SW 1271 (cell line): ENCODE measurements at places on chromosomes 3 and 15.

- DNase-seq = no peak
These were observed 61.2 kb downstream of the ITGA11 start for GRCh38 chr15:68370768-68371151.

- DNase-seq = no peak
These were observed 64.3 kb upstream of the PLCL2 start for GRCh38 chr3:16820485-16820884.

GRCh38 chr3:111763001-111763471 lies 96.0 kb upstream of the PHLDB2 start:
- DNase-seq = no peak

DNA sequence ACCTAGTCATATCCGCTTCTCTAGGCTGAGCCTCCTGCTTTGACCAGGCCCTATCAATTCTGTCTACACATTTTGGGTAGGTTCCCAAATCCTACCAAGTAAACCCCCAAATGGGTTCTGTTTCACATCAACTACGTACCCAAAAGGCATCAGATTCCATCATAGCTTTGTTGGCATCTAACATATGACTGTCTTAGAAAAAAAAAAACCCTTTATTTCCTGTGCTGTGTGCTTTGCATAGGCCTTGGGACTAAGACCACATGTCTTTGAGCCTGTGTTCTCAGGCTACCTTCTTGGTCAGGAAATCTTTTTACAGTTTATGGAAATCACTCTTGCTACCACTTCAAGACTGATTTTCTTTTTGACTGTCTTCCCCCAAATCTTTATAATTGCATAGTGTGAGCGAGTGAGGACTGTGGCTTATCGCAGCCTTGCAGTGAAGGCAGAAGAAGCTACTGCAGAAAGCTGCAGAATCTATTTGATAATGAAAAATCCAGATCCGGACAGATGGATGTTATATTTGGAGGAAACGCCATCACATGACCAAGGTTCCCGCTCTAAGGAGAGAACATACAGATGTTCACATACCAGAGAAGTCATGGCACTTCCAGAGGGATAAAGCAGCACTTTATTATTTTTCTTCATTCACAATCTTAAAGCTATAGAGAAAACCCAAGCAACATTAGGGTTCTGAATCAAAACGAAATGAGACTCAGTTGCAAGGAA lies 111.2 kb downstream of the EOMES start:
- no peak for DNase-seq

- DNase-seq = no peak
These were observed 25.1 kb downstream of the C3orf18 start for GRCh38 chr3:50542177-50543034.

DNA sequence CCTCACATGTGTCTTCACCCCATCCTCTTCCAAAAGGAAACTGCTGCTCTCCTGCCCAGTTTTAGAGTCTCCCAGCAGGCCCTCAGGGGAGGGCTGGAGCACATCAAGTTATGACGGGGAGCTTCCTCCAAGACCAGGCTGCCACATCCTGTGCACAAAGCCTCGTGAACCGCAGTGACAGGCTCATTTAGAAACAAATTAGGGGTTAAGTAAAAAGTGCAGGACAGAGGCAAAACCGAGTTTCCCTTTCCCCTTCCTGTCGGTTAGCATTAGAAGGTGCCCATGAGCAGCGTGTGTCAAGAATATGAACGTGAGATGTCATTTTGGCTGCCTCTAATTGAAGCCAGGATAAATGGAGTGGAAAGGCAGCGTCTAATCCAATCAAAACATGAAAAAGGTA lies 199.7 kb downstream of the ARRDC4 start:
- DNase-seq = no peak

GRCh38 chr3:193240436-193240849 lies 579 bp upstream of the PLAAT1 start:
- DNase-seq = no peak

DNA sequence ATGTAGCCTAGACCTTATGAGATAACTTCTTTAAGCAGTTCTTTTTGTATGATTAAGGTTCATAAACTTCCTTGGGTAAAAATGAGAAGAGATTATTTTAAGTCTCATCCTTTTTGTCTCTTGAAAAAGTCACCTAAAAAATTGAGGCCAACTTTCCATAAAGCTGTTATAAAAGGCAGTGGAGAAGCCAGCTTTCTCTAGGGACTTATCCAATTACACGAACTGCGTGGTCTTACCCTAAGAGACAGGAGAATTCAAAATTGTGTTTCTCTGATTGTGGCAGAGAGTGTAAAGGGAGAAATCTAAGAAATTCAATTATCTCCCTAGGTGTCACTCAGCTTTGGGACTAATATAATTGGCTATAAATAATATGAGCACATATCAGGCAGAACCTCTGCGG lies 262.0 kb downstream of the SHOX2 start:
- DNase-seq = no peak

DNA sequence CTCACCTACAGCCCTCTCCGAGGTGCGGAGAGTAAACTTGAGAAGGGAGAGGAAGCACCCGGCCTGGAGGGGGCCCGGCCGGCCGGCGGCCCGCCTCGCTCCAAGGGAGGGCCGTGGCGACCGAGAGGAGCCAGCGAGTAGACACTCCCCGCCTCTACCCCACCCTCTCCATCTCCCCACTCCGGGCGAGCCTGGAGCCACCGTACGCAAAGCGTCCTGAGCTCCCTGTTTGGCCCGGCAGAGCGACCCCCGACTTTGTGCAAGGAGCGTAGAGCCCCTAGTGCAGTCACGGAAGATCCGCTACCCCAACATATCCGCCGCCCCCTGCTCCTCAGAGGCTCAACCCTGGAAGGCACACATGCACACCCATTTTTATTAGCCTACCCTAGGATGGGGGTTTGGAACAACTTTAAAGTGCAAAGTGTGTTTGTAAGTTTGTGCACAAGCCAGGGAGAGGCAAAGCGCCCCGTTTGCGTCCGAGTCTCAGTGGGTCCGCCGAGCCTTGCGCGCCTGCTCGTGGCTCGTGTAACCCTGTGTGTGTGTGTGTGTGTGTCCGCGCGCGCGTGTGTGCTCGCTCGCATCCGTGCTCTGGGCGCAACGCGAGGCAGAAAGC lies 508 bp upstream of the SMAD6 start:
- DNase-seq = no peak

GRCh38 chr3:22779737-22780136 lies 423.4 kb upstream of the UBE2E2 start:
- no peak for DNase-seq

- DNase-seq = no peak
These were observed 120.5 kb downstream of the TMEM108 start for GRCh38 chr3:133158686-133159085.

GRCh38 chr3:188000361-188000861 lies 153.5 kb upstream of the LPP start:
- no peak for DNase-seq

DNA sequence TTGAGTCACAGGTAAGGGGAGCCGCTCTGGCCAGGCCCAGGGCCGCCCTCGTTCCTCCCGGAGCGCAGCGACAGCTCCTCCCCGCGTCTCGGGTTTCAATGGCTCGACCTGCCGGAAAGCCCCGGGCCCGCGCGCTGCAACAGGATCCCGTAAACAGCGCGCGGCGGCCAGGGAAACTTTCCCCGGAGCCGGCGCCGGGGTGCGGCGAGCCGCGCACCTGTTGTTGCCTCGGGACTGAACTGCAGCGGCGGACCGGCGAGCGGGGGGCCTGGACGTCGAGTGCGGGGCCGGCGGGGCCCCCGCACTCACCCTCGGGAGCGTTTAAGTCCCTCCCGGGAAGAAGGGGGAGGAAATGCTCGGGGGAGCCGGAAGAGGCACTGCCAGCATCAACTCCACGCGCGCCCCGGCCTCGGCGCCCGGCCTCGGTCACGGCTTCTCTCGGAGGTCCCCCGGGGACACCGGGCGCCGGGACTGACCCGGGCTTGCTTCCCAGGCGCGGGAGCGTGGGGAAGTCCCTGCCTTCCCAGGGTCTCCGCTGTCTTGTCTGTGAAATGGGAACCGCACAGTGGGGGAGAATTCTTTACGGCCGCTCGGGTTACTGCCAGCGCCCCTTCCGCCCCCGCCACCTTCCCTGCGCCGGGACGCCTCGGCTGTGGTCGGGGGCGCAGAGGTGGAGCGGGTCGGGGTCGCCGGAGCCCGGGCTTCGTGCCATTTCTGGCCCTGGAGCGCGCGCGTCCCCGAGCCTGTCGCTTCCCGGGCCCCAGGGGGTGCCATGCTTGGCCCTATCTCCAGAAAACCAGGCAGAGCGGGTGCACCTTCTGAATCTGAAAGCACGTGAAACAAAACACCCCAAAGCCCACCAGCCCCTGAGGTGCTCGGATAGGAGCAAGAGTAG lies 7.5 kb upstream of the PGPEP1L start:
- peak; percentile 36 for DNase-seq

- no peak for DNase-seq
These were observed 397.1 kb upstream of the CFAP20DC start for GRCh38 chr3:59446775-59447465.

GRCh38 chr3:74426571-74426970 lies 187.9 kb downstream of the CNTN3 start:
- no peak for DNase-seq

DNA sequence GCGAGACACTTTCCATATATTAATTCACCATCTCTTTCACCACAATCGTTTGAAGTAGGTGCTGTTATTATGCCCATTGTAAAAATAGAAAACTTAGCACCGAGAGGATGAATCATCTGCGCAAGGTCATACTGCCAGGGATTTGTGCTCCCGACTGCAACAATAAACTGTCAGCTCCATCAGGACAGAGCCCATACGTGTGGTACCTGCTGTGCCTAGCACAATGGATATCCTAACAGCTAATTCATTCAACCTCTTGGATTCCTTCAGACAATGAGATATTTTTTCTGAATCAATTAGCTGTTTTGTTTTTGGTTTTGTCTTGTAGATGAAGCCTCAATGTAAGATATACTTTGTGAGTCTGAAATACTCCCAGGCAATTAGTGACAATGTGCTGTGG lies 32.3 kb upstream of the PROK2 start:
- DNase-seq = no peak

DNA sequence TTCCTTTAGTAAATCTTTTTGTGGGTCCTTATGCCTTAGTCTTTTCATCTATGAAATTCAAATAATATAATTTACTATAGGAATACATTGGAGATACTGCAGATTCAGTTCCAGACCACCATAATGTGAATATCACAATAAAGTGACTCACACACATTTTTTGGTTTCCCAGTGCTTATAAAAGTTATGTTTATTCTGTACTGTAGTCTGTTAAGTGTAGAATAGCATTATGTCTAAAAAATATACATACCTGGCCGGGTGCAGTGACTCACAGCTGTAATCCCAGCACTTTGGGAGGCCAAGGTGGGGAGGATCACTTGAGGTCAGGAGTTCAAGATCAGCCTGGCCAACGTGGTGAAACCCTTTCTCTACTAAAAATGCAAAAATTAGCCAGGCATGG lies 53.9 kb upstream of the PAQR5 start:
- DNase-seq = no peak

GRCh38 chr3:153640689-153641665 lies 479.0 kb downstream of the RAP2B start:
- DNase-seq = no peak

GRCh38 chr3:43747641-43748040 lies 56.9 kb downstream of the ABHD5 start:
- DNase-seq = no peak

GRCh38 chr3:125280668-125281361 lies 68.3 kb upstream of the SLC12A8 start:
- DNase-seq = no peak

DNA sequence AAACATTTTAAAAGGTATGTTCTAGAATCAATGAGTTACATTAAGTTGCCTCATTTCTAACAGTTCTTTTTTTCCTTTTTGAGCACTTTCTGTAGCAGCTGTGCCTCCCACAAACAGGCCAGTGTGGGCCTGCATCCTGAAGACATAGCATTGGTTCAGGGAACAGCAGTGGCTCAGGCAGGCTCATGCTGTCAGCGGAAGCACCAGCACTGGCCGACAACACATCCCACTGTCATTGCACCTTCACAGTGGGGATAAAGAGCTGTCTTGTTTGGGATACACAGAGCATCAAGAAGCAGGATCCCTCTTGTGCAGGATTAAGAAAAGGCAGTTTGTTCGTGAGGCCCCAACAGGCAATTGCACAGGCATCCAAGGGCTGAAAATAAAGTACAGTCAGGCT lies 123.3 kb downstream of the MOBP start:
- DNase-seq = no peak

DNA sequence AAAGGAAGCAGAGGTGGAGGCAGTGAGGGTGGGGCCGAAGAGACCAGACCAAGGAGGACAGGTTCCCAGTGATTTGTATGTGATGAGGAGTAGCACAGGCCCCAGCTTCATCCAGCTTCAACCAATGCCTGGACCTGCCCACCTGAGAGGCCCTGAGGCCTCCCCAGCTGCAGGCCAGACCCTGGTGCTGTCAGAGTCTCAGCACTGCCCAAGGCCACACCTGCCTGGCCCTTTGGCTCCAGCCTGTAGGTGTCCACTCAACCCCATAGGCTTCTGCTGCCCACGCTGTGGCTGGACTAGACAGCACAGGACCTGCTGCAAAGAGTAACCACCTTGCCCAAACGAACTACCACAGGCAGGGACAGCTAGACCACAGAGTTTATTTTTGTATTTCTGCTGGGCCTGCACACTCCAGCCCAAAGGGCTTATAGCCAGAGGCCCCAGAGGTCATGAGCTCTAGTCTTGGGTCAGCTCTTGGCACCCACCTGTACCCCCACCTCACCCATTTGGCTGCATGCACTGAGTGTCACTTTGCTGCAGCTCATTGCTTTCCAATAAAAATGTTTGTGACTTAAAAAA lies 81.9 kb upstream of the CDV3 start:
- DNase-seq = no peak

- DNase-seq = peak; percentile 29
These were observed 391.1 kb downstream of the FGF12 start for GRCh38 chr3:192336286-192336685.

- no peak for DNase-seq
These were observed 103.8 kb downstream of the LINGO1 start for GRCh38 chr15:77528968-77529319.

DNA sequence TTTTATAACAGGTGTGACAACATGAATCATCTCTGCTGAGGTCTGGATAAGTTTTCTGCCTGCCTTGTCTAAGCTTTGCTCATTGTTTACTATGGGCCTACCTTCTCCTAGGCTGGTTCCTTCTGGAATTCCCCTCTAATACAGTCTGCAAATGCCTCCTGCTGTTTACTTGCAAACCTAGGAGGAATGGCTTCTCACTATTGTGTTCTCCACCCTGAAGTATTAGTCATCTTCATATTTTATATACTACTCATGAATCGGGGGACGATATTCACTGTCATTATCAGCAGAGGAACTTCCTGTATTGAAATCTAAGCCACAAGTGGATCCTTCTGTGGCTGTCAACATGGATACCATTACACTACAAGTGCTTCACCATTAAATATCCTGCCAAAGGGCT lies 154.8 kb downstream of the PLCL2 start:
- peak; percentile 98 for DNase-seq

- DNase-seq = peak; percentile 19
These were observed 43.1 kb upstream of the LIMD1 start for GRCh38 chr3:45551214-45552010.

DNA sequence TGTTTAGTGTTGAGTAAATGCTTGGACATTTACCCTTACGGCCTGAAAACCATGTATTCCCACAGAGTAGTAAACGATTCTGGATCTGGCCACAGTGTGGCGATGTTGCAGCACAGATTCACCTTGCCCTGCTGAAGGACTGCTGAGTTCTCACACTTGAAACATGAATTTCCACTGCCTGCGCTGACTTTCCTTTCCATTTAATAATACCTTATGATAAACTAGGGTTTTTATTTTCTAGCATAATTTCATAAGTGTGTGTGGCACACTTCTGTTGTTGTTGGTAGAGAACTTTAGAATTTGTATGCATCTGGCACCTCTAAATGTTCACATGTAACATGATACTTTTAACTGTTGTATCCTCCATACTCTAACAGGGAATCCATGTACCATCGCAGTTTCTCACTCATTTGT lies 53.9 kb downstream of the C3orf38 start:
- DNase-seq = peak; percentile 45

- DNase-seq = no peak
These were observed 53.6 kb upstream of the THRB start for GRCh38 chr3:24548278-24548677.
